M059J (cell line): ENCODE measurements at places on chromosomes 1 and 21.
A peak's percentile ranks its signal among the peaks of the same experiment; 100 is the strongest.

DNA sequence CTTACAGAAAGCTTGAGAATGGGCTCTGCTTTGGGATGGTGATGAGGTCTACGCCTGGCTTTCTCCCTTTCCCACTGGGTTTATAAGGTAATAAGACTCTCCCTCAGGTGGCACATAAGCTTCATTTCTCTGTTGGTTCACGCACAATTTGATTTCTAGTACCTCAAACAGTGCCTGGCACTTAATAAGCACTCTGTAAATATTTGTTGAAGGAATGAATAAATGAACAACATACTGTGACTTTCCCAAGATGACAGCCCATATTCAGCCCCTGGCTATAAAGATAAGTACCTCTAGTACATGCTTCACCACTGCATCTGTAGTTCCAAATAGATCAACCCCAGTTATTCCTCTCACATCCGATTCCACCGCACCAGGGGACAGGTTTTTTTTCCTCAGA is 17.8 kb downstream of the COPA start:
- DNase-seq = no peak

GRCh38 chr1:245108246-245108645 is 46.5 kb upstream of the KIF26B start:
- no peak for DNase-seq

DNA sequence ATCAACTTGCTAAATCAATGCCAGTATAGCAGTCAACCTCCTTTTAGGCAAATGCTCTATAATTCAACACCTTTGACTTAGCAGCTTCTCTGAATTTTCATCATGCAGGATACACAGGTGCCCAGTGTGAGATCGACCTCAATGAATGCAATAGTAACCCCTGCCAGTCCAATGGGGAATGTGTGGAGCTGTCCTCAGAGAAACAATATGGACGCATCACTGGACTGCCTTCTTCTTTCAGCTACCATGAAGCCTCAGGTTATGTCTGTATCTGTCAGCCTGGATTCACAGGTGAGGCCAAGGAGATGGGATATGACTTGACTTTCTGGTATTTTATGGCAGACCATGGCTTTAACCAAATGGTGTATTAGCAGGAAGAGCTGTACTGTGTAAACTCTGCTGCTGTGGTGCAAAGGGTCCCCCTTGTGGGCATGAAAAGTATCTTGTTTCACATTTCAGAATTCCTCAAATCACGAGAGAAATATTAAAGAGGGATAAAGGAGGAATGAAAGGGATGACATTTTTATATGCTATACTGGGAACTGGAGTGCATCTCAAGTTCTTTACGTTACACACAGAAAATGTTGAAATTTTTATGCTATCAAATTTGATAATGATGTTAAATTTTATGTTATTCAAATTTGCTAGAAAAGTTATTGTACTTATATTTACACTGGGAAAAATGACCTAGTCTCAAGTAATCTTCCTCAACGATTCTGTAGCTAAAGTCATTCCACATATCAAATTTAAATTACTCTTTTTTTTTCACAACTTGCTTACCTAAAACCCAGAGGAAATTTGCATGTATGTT is 88.9 kb downstream of the CRB1 start:
- DNase-seq = peak; percentile 72

DNA sequence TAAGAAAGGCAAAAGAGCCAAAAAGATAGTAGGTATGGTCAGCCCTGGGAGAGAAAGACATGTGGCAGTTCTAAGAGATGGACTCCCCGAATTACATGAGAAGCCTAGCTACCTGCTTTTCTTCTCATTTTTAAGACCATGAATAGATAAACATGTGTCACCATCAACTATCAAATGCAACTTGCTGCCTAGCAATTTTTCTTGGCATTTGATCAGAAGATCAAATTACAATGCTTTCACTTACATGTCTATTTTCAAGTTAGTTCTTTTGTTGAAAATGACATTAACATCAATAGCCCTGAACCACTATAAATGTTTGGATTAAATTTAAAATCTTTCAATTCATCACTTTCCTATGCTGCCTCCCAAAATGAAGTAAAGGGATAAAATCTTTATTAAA is 212.3 kb downstream of the HHIPL2 start:
- DNase-seq = peak; percentile 52

- no peak for DNase-seq
These were observed 11.0 kb downstream of the UBXN11 start for GRCh38 chr1:26295194-26296138.

DNA sequence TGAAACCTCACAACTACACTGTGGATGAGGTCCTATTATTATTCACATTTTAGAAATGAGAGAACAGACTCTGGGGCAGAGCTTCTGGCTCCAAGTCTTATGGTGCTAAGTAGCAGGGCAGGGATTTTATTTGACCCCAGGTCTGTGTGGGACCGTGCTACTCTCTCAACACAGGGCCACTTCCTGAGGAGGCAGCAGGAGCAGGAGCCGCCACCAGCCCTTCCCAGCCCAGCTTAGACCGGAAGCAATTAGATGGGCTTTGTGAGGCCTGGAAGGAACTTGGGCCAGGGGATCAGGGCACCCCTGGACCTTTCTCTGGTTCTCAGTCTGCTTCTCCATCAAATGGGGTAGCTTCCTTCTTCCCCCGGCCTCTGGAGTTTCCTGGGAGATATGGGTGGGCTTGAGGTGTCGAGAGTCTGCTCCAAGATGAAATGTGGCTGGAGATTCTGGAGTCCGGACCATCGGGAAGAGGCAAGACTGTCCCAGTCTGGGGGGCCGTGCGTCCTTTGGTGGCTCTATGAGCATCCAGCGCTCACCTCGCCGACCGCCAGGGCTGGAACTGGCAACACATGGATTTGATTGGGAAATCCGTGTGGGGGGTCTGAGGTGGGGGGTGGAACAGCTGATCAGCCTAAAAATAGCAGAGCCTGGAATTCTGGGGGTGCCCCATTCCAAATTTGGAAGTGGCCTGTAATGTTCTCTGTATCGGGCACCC is 136.8 kb downstream of the FOXD2 start:
- DNase-seq = no peak

DNA sequence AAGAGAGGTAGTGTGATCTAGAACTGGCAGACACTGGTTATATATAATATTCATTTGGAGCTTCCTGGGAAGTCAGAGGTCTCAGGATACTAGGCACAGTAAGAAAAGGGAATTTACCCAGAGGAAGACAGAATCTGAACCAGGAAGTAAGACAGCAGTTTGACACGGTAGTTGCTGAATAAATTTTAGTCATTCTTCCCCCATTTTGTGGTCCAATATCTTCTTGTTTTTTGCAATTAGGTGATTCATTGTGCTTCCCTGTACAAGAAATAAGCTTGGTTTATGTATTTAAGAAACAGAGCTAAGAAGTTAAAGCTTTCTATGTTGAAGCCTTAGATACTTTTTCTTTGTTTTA is 1.3 kb downstream of the TMEM167B start:
- peak; percentile 63 for DNase-seq

DNA sequence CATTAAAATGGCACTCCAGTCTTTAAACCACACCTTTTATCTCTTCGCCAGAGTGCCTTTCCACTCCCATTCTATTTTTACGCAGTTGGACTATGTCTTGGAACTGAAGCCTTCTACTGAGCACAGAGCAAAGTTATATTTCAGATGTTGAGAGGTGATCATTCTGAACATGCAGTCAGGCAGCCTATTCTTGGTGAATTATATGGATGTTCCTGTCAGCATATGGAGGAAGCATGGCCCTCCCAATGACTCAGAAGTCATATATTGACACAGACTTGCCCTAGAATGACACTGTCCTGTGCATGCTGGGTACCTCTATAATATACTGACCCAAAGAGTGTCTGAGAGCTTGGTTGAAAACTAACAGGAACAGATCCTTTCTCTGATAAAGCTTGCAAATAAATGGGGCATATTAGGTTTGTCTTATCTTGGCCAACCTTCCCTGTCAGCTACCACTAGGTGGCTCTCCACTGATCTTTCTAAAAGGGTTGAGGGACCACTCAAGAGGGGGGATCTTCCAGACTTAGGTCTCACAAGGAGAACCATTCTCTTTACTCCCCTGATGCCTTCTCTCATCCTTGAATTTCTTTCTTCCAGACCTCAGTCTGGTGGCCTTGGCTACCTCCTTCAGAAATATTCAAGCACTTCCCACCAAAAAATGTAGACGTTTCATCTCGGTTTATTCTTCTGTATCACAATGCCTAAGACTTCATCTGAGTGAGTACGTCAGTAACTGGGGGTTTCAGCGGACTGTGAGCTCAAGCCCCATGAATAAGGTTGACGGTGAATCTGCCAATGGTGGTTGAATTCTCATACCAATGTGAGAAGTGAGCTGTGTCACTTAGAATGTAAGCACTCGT is 11.8 kb upstream of the ALG14 start:
- DNase-seq = peak; percentile 43

GRCh38 chr21:25639551-25640201 is 618 bp downstream of the JAM2 start:
- peak; percentile 24 for DNase-seq
